Adrenal gland (tissue), 19 donors: ENCODE measurements at places on chromosomes 2 and 18. TPM values are rescaled to one million over a fixed set of nuclear protein-coding genes. Genes with fewer than 3 reads are reported as not detected.

TWIST2 gene
- 6.6 TPM for polyA plus RNA-seq

PTPRM gene
- polyA plus RNA-seq: 59.0 TPM

CRACDL gene
- polyA plus RNA-seq: 2.6 TPM

TLX2 gene
- 22.8 TPM for polyA plus RNA-seq

EML6 gene
- polyA plus RNA-seq: 10.9 TPM

TXNDC2 gene
- not detected for polyA plus RNA-seq

FSHR gene
- polyA plus RNA-seq: not detected

COPS9 gene
- 63.7 TPM for polyA plus RNA-seq

CD8B2 gene
- polyA plus RNA-seq: not detected

ZSWIM2 gene
- not detected for polyA plus RNA-seq

PCARE gene
- polyA plus RNA-seq: 0.02 TPM

GPR45 gene
- polyA plus RNA-seq: not detected

RNF144A gene
- 15.2 TPM for polyA plus RNA-seq

SDC1 gene
- polyA plus RNA-seq: 19.2 TPM

IL1R2 gene
- polyA plus RNA-seq: 17.9 TPM

ASB3 gene
- polyA plus RNA-seq: 10.1 TPM

SCLY gene
- polyA plus RNA-seq: 9.8 TPM

PLGLB1 gene
- 0.81 TPM for polyA plus RNA-seq

SMYD1 gene
- polyA plus RNA-seq: under 0.01 TPM

NTSR2 gene
- polyA plus RNA-seq: 2.1 TPM

AQP12A gene
- polyA plus RNA-seq: not detected
